ENCODE measurements at places on chromosomes 6 and 20.

DNA sequence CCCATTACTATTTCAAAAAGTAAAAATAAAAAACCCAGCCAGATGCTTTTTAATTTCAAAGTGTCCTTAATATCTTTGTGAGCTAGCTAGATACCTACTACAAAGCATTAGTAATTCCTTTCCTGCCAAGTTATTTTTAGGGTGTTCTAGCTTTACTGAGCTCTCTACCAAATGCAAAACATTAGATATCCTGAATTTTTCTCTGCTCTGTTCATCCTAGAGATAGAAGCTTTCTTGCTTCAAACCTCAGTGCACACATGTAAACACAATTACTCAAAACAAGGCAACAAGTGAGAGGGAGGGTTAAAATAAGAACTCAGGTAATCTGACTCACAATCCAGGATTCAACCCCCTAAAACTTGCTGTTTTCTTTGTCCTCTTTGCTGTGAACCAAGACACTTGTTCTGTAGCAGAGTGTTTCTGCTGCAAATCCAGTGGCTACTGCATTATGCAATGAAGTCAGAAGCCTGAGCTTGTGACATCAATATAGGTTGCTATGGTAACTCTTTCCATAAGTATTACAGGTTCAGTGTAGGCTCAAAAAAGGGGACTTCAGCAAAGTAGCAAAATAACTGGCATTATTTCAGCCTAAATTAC, 72.6 kb upstream of the STXBP5 start:
- H3K4me1 ChIP-seq: no peaks in the 10 kb centered on the region
- no peaks in the 10 kb centered on the region for H3K36me3 ChIP-seq
- H3K27me3 ChIP-seq: no peaks in the 10 kb centered on the region
- no peak overlapping the region for H3K4me3 ChIP-seq

DNA sequence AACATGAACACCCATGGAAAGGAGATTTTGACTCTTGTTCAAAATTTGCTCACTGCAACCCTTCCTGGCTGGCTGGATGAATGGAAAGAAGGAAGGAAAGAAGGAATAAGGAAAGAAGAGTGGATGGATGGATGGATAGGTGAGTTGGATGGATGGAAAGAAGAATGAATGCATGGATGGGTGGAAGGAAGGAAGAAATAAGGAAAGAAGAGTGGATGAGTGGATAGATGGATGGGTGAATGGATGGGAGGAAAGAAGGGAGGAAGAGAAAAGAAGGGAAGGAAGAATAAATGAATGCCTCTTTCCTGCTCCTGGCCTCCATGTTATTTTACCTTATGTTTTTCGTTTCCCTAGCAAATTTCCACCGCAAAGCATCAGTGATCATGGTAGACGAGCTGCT, 74.2 kb upstream of the RIN2 start:
- DNase-seq: no peak
- no peaks in the 10 kb centered on the region for H3K27me3 ChIP-seq

DNA sequence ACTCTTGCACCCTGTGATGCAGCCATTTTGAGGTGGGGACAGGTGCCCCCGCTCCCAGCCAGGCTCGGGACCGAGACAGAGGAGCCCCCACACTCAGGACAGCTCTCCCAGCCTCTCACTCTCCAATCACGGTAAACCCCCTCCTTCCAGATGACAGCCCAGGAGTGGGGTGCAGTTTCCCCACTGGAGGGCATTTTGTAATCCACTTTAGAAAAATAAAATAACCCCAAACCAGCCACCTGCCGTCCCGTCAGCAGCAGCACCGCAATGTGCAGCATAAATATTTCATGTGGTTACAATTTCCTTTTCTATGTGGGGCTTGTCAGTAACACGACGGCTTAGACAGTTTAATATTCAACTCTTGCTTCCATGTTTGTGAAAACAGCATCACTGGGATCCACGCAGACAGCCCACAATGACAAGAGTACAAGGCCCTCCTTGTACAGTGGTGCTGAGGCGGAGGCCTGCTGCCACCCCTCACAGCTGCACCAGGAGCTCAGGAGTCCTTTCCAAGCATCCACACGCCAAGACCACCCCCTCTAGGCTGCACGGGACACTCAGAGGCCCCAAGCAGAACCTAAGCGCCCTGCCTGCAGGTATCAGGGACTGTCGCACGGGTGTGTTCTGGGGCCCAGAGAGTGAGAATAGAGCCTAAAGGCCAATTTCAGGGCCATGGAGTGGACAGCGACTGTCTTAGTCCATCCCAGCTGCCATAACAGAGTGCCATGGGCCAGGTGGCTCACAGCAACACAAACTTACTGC, 116.7 kb downstream of the JPH2 start:
- H3K4me1 ChIP-seq: peaks cover 78% of the 10 kb centered on the region
- peak; percentile 43 for DNase-seq

- no peaks in the 10 kb centered on the region for H3K36me3 ChIP-seq
- no peaks in the 10 kb centered on the region for H3K4me1 ChIP-seq
- H3K27me3 ChIP-seq: no peaks in the 10 kb centered on the region
- no peak for DNase-seq
- H3K4me3 ChIP-seq: no peak overlapping the region
- H3K27ac ChIP-seq: no peak overlapping the region
These were observed 145.5 kb downstream of the TENT5A start for GRCh38 chr6:81606965-81607381.

GRCh38 chr6:148984531-148985056, 237.8 kb downstream of the UST start:
- DNase-seq: no peak
- peaks cover 29% of the 10 kb centered on the region for H3K27me3 ChIP-seq
- no peak overlapping the region for H3K4me3 ChIP-seq
- no peak overlapping the region for H3K27ac ChIP-seq
- H3K36me3 ChIP-seq: no peaks in the 10 kb centered on the region

DNA sequence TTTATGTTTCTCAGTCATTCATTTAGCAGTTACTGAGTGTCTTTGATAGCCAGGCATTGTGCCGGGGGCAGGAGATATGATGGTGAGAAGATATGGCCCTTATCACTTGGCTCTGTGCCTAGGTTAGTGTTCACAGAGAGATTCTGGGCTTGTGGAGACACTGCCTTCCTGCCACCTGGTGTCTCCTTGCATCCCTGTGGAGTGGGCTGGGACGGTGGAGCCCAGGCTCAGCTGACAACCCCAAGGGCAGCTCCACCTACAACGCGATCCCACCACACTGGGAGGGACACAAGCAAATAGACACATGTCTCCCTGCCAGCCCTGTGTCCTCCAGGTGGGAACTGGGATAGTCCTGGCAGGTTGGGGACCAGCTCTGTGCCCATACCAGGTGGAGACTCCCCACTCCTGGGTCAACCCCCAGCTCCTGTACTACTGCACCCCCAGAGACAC, 30.3 kb upstream of the VEGFA start:
- no peaks in the 10 kb centered on the region for H3K36me3 ChIP-seq
- no peak for DNase-seq
- no peaks in the 10 kb centered on the region for H3K4me1 ChIP-seq
- H3K27ac ChIP-seq: no peak overlapping the region
- H3K4me3 ChIP-seq: no peak overlapping the region

GRCh38 chr20:1671891-1672669, 14.5 kb upstream of the SIRPG start:
- peak overlapping the region; percentile 76 for H3K4me3 ChIP-seq
- H3K36me3 ChIP-seq: peaks cover 34% of the 10 kb centered on the region
- DNase-seq: no peak
- peak overlapping the region; percentile 93 for H3K27ac ChIP-seq

DNA sequence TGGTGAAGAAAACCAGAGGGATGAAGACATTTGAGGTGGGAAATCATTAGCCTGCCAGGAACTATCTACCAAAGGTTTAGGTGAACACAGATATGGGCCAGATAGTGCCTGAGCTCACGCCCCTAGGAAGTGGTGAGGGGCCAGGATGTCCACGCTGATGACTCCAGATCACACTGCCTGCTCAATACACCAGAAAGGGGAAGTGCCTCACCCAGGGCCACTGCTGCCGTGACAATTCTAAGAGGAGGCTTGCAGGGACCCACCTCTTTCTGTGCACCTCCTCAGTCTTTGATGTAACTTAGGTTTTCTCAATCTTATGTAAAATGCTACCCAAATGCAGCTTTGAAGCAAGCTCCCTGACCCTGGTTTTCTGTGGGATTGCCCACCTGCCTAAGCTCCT, 5.4 kb upstream of the RAB44 start:
- peak overlapping the region; percentile 66 for H3K27ac ChIP-seq
- H3K36me3 ChIP-seq: peaks cover 9% of the 10 kb centered on the region
- no peaks in the 10 kb centered on the region for H3K27me3 ChIP-seq
- no peak overlapping the region for H3K4me3 ChIP-seq
- H3K4me1 ChIP-seq: peaks cover 66% of the 10 kb centered on the region

DNA sequence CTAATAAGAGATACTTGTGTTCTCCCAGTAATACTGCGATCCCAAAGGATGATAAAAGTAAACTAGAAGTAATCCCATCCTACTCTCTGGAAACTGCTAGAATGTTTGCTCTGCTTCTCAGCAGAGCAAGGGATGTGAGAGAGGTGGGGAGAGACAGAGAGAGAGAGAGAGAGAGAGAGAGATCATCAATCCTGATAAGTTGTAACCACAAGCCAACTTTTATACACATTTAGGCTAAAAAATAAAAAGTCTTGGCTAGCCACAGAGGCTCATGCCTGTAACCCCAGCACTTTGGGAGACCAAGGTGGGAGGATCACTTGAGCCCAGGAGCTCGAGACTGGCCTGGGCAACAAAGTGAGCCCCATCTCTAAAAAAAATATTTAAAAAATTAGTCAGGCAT, 16.0 kb upstream of the TRIM38 start:
- H3K36me3 ChIP-seq: no peaks in the 10 kb centered on the region
- H3K27ac ChIP-seq: peak overlapping the region; percentile 67
- H3K4me3 ChIP-seq: peak overlapping the region; percentile 7

DNA sequence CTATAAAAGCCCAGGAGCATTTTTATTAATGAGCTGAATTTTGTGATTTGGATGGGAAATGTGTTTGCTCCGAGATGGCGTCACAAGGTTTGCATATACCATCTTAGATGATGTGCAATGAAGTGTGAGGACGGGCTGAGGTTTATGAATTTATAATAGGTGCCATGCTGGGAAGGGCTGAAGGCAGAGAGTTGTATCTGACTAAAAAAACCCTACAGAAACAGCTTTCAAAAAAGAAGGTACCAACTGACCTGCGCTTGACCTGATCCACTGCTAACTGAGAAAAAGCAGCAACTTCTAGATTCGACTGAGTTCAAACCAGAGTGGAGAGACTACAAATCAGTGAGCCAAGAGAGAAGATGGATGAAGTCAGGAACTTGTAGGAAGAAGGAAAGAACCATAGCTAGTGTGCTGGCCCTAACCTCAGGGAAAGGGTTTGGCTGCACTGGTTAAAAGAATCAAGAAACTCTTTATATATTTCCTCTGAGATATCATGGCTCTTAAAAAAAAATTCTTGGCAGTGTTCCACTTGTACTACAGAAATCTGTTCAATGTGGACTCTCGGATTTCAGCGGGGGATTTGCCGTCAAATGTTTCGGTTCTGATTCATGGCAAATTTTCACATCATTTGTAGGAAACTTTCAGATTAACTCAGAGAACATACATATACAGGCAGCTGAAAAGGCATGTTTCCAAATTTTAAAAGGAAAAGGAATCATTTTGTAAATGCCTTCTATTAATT, 56.5 kb upstream of the HDGFL1 start:
- no peaks in the 10 kb centered on the region for H3K36me3 ChIP-seq
- no peaks in the 10 kb centered on the region for H3K4me1 ChIP-seq
- H3K27ac ChIP-seq: no peak overlapping the region
- no peaks in the 10 kb centered on the region for H3K27me3 ChIP-seq
- no peak for DNase-seq
- H3K4me3 ChIP-seq: no peak overlapping the region

DNA sequence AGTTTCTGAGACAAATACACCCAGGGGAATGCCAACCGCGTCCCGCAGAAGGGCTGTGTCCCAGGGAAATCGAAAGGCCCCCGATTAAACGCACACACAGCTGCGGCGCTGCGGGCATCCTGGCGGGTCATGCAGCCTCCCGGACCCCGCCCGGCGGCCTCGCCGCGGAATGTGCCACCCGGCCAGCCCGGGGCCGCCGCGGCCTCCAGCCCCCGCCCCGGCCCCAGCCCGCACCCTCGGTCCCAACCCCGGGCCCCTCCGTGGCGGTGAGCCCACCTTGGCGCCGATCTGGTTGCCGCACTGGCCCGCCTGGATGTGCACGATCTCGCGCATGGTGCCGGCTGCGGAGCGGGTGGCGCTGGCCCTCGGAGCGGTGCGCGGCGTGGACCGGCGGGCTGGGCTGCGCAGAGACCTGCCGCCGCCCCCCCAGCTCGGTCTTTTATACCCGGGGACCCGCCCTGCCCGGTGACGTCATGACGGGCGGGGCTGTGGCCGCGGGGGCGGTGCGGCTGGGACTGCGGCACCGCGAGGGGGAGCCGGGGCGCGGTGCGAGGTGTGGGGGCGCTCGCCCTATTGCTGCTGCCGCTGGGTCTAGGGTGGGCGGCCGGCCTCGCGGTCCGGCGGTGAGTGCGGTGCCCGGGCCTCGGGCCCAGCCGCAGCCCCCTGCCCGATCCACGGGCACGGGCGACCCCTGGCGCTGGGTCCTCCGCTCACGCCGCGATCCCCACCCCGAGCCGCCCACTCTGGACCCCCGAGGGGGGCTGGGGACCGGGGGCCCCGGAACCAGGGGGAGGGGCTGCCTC, at the start of gene TUBB2A:
TUBB2A (minus strand) TSS at position 414 of the 803 bp plus-strand sequence; CDS start at position 333, 81 bp downstream.
- peak within 1 kb of the TSS; percentile 86 for H3K4me3 ChIP-seq
- peaks cover 14% of the 10 kb centered on the region for H3K36me3 ChIP-seq
- H3K27ac ChIP-seq: peak within 1 kb of the TSS; percentile 76
- peaks cover 22% of the 10 kb centered on the region for H3K4me1 ChIP-seq

DNA sequence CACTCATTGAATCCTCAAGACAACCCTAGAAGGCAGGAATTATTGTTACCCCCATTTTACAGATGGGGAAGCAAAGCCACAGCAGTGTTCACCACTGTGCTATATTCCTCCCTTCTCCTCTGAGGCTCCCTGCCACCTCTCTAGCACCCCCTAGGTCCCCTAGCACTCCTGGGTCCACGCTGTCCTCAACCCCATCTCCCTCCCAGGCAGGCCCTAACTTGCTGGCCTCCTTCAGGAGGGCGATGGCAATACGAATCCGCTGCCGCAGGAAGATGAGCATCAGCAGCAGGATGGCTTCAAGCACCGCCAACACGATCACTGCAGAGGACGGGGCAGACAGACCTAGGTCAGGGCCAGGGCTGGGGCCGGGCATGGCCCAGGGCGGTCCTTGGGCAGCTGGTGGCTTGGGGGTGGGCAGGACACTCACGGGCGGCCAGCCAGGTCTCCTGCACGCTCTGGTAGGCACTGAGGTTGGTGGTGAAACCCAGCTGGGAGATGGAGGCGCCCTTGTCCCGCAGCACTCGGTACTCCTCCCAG, 7.8 kb upstream of the NEU1 start:
- no peak for DNase-seq
- peaks cover 9% of the 10 kb centered on the region for H3K4me1 ChIP-seq
- H3K36me3 ChIP-seq: no peaks in the 10 kb centered on the region
- peaks cover 4% of the 10 kb centered on the region for H3K27me3 ChIP-seq
- H3K4me3 ChIP-seq: no peak overlapping the region

DNA sequence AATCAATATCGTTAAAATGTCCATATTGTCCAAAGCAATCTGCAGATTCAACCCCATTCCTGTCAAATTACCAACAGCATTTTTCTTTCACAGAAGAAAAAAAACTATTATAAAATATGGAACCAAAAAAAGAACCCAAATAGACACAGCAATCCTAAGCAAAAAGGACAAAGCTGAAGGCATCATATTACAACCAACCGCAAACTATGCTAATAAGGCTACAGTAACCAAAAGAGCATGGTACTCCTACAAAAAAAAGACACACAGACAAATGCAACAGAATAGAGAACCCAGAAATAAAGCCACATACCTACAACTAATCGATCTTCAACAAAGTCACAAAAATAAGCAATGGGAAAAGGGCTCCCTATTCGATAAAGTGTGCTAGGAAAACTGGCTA, 49.2 kb downstream of the RNGTT start:
- no peak for DNase-seq
- H3K27ac ChIP-seq: no peak overlapping the region
- no peaks in the 10 kb centered on the region for H3K27me3 ChIP-seq
- peaks cover 33% of the 10 kb centered on the region for H3K4me1 ChIP-seq
- H3K4me3 ChIP-seq: no peak overlapping the region
- peaks cover 14% of the 10 kb centered on the region for H3K36me3 ChIP-seq
